ENCODE measurements at places on chromosomes 2 and 18.

- no peak for DNase-seq
Measured at GRCh38 chr2:237873897-237874551, 14.6 kb downstream of the RAMP1 start.

DNA sequence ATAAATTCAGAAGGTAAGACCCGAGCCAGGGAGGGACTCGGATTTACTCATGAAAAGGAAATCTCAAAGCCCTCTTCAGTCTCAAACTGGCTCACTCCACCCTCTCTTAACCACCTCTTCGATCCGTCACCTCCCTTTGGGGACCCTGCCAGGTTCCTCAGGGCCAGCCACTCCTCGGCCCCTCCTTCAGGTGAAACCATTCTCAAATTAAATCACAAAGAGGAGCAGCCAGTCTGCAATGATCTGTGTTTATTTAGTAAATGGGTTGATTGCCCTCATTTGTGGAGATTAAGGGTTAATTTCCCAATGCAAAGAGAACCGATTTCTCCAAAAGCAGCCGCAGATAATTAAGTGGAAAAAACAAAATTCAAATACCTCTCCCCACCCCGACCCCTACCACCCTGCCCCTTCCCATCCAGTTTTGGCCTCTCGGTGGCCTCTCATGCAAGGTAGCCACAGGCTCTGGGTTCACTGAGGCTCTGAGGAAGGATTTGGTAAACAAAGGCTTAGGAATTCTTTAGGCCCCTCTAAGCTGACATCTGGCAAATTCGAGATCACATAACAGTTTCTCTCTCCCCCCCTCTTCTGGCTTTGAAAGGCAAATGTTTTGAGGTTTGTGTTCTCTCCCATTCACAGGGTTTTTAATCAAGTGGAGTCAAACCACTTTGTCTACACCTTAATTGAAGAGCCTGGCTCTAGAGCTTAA is 10.3 kb upstream of the FZD7 start:
- DNase-seq: no peak

DNA sequence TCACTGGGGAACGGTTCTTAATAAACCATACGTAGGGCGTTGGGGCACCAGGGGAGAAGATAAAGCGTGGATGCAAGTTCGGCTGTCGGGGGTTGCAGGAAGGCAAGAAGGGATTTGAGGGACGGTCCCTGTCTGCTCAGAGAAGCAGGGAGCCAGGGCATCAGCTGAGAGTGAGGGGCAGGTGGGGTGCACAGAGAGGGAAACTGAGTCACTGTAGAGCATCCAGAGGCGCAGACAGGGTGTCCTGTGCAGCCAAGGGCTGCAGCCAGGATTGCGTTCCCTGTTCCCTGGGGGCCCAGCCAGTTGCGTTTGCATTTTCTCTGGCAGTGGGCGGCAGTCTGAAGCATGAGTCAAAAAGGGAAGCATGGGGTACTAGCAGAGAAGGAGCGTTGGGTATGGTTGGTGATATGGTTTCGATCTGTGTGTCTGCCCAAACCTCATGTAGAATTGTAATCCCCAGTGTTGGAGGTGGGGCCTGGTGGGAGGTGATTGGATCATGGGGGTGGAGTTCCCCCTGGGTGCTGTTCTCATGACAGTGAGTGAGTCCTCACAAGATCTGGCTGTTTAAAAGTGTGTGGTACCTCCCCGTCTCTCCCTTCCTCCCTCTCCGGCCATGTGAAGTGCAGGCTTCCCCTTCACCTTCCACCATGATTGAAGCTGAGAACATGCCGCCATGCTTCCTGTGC is 202.9 kb downstream of the NDUFA10 start:
- no peak for DNase-seq

DNA sequence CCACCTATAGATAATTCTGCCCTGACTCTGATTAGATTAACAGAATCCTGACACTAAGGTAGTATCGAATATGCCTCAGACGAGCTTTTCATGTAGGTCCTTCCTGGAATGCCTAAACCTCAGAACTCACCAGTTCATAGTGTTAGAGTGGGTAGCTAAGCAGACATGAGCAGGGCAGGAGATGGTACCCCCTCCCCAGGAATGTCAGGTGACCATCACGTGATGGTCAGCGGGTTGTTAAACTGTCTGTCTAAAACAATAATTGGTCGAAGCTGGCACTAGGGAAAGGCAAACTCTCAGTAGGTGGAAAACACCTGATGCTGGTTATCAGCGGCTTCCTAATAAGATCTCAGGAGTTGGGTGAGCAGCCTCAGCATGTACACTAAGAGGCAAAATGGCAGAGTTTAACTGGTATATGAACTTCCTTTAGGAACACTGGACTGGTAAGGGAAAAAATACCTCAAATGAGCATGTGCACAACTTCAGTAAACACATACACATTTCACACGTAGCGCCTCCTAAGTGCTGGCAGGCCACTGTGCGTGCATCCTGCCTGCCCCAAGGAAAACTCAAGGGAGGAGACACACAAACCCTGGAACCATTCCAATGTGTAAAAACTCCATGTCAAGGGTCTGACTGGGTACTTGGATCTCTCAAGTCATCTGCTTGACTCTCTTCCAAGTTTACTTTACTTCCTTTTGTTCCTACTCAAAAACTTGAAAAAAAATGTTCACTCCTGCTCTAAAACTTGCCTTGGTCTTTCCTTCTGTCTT is 339.5 kb downstream of the GULP1 start:
- DNase-seq: no peak

GRCh38 chr2:137872577-137872976 is 91.7 kb upstream of the HNMT start:
- DNase-seq: no peak

DNA sequence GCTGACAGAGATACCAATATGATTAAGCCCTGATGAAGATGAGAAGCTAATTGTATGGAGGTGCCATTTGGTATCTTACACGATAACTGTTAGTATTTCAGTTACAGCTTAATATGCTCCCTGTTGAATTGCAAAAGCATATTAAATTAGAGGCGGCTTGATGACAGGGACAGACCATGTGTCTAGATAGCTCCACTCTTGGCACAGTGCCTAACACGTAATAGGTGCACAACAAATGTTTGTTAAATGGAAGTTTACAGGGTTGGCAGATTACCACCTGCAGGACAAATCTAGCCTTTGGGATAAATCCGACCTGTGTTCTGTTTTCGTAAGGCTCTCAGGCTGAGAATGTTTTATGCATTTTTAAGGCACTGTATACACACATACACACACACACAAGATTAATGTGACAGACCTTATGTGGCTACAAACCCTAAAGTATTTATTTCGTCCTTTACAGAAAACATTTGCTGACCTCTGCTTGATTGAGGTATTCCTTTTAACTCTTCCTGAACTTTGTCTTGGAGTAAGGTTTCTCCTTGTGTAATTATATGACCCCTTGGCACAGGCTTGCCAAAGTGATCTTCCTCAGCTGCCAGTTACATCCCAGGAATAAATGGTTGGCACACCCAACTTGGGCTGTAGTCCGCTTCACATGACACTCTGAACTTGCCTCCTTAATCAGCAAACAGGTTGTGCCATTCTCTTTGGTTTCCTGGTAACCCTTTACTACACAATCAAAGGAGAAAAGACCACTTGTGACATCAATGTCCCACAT is 348.9 kb downstream of the HRH4 start:
- DNase-seq: no peak

DNA sequence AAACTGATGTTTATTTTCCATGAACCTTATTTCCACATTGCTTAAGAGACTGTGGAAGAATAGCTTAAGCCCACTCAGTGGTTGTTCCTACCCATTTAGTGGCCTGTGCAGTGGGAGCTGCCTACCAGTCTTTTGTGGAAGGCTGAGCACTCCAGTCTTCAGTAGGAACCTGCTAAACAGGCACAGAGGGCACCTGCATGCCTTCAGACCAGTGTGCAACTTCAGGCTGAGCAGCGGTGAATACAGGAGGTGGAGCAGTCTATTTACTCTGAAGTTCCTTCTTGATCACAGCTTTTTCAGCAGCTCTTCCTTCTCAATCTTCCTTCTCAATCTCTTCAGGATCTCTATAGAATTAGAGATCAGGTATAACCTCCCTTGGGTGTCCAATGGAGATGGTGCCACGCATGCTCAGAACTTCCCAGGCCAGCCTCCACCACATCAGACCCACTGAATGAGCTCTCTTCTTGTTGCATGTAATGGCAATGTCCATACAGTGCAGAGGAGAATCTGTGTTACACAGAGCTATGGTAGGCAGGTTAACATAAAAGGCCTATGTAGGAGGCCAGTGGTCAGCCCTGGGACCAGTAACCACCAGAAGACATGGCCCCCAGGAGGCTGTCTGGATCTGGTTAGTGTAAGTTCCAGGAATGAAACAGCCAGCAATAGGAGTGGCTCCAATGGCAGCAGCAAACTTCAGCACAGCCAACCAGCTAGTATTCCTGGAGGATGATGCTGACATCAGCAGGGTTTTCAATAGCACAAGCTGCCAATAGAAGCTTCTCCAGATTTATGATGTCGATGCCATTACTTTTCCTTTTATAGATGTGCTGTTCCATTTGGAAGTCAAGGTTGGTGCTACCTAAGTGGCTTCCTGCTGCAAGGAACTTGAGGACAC is 47.9 kb upstream of the MAT2A start:
- no peak for DNase-seq

DNA sequence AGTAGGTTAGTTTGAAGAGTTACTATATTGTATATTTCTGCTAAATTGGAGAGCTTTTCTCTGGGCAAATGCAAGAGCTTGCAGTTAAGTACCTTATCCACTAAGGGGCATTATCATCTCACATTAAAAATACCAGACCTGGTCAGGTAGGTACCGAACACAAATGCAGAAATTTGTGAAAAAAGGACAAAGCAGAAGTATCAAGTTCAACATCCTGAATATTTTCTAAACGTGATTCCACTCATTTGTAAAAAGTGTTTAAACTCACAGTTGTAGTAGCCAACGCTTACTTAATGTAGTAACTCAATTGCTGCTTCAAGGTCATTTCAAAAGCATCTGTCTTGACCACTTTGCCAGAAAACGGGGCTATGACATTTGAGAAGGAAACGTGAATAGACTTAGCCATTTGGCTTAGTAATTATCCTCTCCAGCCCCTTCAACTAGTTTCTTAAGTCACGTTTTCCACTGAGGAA is 52.1 kb downstream of the CYRIA start:
- no peak for DNase-seq

DNA sequence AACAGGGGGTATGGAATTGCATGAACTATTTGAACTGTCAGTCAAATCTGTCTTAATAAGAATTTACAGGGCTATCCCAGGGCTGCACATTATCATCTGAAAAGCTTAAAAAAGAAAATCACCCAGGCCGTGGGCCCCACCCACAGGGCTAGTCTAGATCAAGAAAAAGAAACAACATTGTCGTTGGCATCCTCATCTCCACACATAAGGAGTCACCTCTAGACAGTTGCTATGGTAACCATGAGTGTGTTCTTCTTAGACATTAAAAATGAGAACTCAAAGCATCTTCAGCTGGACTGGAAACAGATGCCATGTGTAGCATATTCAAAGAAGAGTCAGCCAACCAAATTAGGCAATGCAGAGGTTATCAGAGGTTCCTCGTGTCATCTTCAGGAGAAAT is 72.3 kb upstream of the CPO start:
- DNase-seq: no peak

GRCh38 chr2:8753609-8754008 is 71.8 kb downstream of the ID2 start:
- no peak for DNase-seq

DNA sequence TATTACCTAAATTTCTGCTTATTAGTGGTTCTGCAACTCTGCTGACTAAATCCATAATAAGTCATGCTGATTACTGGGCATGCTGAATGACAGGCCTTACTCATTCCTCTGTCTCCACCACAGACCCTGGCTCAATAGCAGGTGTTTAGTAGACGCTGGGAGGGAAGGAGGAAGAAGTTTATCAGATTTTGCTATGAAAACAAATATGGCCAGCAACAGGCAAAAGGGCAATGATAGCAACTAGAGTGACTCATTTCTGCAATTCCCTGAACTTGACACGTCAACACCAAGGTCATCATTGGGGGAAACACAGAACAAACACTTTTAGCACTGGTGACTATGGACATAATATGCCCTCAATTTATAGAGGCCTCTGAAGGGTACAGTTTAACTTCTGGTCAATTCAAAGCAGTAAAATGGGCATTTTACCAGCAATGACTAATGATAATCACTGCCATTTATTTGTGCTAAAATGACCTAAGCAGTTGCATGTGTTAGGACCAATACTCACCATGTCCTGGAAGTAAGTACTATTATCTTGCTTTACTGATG is 35.2 kb downstream of the TMEM163 start:
- DNase-seq: no peak

DNA sequence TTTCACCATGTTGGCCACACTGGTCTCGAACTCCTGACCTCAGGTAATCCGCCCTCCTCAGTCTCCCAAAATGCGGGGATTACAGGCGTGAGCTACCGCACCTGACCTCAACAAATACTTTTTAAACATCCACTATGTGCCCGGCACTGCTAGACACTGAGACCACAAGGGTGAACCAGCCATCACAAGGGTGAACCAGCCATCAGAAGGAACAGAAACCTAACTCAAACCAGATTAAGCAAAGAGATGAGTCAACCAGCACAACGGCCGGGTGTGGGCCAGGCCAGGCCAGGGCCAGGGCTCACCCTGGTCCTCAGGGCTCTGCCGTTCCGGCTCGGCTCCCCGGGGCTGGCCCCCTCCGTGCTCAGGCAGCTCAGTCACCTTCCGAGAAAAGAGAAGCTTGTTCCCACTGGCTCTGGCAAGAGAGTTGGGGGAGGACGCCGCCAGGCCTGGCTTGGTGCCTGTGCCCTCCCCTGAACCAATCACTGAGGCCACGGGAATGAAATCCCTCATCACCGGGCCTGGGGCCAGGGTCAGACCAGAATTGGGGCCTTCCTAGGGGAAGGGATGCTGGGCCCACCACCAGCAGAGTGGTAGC is 4.4 kb downstream of the TEX44 start:
- no peak for DNase-seq

All from activated CD4-positive, alpha-beta T cell treated with anti-CD3 and anti-CD28 coated beads for 4 hours (primary cell).